HS-27A (cell line): ENCODE measurements at places on chromosomes 16 and 17.

DNA sequence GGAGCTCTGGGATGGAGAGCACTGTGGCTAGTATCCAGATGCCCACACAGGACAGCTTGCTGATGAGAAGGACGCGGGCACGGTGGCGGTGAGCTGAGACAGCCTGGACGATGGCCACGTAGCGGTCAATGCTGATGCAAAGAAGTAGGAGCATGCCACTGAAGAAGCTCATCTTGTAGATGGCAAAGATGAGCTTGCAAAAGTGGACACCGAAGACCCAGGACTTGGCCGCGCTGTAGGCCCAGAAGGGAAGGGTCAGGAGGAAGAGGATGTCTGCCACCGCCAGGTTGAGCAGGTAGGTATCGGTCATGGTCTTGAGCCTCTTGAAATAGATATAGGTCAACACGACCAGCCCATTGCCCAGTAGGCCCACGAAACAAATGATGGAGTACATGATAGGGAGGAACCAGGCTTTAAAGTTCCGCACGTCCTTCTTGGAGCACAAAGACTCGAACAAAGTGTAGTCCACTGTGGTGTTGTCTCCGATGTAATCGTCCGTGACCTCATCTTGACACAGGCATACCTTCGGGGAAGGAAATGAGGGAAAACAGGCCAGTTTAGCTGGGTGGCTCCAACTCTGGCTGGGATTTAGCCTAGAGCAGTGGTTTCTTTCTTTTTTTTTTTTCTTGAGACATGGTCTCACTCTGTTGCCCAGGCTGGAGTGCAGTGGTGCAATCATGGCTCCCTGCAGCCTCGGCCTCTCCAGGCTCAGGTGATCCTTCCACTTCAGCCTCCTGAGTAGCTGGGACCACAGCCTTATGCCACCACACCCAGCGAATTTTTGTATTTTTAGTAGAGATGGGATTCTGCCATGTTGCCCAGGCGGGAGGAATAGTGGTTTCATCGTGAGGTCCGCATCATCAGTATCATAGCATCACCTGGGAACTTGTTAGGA is 9.7 kb downstream of the CCR7 start:
- DNase-seq, result no peak

DNA sequence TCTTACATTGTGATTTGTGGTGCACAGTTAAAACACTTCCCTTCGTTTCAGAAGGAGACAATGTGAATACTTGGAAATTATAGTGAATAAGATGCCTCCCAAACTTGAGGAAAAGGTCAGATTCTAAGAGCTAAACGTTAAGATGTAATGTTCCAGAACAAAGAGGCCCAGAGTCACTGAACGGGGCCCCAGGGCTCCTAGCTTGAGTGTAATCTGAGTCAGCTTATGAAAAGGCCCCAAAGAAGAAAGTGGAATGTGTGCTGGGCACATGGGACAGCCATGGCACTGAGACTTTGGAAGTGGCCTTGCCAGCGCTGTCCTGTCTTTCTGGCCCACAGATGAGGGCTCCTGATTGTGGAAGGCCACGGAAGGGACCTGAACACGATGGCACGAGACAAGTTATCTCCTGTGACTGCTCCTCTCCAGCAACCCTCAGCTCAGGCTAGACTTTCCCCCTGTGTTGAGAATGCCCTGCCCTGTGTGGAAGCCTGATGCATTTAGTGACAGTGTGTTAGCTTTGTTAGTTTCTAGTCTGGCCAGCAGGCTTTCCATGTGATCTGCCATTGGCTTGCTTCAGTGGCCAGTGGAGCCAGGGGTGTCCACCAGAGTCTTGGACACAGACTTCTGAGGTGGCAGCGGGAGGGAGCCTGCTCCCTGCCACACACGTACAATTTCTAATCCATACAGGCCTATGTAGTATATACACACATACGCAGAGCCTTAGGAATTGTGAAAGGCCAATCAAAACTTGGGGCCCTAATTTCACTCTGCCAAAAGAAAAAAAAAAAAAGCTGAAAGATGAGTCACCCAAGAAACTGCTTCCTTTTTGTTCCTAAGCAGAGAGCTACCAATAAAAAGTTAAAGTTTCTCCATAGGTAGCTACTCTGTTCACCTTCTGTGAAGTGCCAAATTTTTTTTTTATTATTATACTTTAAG is 13.1 kb downstream of the SPATA33 start:
- no peak for DNase-seq

DNA sequence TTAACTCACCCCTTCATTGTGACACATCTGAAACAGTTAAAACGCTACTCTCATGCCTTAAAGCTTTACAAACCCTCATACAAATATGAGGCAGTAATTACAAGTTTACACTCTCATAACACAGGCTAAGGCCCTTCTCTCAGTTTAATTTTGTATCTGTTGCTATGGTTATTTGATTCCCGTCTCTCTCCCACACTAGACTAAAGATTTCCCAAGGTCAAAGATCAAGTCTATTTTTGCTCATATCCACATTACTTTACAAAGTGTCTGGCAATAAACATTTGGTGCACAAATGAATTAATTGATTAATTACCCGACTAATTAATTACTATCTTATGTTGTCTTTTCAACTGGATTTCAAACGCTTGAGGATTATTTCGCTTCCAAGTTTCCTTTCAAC is 86.4 kb upstream of the MYOCD start:
- no peak for DNase-seq

DNA sequence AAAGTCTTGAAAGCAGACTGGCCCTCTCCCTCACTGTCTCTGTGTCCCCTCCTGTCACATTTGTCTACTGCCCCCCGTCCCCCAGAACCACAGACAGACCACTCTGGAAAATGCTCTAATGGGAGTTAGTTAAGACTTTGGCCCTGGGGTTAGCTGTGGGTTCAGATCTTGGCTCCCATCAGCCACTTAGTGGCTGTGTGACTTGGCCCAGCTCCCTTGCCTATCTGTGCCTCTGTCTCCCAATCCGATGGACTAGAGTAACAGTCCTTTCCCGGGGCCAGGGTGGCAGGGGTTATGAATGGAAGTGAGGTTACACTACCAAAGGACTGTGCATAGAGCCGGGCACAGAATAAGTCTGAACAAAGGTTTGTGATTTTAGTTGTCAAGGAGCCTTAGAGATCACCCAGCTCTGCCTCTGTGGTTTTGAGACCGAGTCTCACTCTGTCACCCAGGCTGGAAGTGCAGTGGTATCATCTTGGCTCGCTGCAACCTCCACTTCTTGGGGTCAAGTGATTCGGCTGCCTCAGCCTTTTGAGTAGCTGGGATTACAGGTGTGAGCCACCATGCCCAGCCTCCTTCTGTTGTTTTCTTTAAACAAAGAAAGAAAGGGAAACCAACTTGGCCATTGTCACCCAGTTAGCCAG is 23.7 kb downstream of the PPL start:
- DNase-seq, result no peak

GRCh38 chr17:66627985-66628384 is 206.9 kb upstream of the CACNG5 start:
- DNase-seq, result no peak

- no peak for DNase-seq
Observed at GRCh38 chr17:58343131-58343530, 8.9 kb downstream of the SUPT4H1 start.

- no peak for DNase-seq
Observed at GRCh38 chr16:77596261-77596660, 126.1 kb upstream of the NUDT7 start.

GRCh38 chr16:50448522-50448921 is 79.7 kb upstream of the BRD7 start:
- no peak for DNase-seq

DNA sequence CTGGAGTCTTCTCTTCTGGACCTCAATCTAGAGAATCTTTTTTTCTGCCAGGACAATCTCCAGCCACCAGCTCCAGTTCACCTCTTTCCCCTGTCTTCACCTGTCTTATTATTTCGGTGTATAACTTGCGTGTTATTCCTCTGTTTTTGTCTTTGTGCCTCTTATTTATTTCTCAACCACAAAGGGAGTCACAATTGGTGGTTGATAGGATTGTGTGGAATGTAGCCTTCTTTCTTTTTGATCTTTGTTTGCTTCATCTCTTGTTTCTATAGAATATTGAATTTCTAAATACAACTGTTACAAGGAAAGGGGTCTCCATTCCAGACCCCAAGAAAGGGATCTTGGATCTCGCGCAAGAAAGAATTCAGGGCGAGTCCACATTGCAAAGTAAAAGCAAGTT is 35.9 kb upstream of the HAS3 start:
- DNase-seq, result no peak

DNA sequence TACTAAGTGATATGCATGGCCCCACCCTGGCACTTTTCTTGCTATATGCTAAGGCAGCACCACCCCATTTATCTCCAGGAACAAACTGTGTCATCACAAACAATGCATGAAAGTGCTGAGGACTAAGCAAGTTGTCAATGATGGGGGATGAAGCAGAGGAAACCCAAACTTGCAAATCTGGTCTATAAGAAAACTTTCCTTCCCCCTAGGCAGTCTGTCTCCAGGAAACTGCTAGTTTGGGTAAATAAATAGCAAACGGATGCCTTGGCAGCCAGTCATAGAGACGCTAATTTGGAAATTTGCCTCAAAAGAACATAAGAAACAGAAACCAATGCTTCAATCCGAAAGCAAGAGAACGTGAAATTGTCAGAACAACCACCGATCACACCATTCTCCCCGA is 5.6 kb upstream of the HSBP1 start:
- DNase-seq, result no peak

GRCh38 chr16:84514874-84515835 is 10.7 kb upstream of the MEAK7 start:
- DNase-seq, result no peak

DNA sequence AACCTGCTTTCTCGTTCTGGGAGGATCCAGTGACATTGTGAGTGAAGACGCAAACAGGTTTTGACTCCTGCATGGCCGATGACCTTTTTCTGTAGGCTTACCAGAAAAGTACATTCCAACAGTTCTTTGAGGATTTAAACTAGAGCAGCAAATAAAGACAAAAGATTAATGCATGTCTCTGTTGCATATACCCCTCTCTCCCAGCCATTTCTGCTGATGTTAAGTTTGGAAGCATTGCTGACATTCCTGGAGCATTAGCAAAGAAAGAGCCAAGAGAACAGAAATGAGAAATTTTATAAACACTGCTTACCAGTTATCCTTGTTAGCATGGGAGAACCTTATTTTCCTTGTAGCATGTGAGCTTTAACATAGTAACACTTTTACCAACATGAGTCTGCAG is 49.3 kb downstream of the SIAH1 start:
- DNase-seq, result no peak

- DNase-seq, result no peak
Observed at GRCh38 chr17:45170280-45170930, 8.7 kb downstream of the HEXIM2 start.

- no peak for DNase-seq
Observed at GRCh38 chr16:24568392-24568791, 29.0 kb downstream of the RBBP6 start.

- DNase-seq, result peak; percentile 50
Observed at GRCh38 chr17:47837401-47838039, 3.6 kb downstream of the SCRN2 start.

GRCh38 chr16:20510323-20510722 is 59.0 kb downstream of the ACSM2A start:
- DNase-seq, result no peak

DNA sequence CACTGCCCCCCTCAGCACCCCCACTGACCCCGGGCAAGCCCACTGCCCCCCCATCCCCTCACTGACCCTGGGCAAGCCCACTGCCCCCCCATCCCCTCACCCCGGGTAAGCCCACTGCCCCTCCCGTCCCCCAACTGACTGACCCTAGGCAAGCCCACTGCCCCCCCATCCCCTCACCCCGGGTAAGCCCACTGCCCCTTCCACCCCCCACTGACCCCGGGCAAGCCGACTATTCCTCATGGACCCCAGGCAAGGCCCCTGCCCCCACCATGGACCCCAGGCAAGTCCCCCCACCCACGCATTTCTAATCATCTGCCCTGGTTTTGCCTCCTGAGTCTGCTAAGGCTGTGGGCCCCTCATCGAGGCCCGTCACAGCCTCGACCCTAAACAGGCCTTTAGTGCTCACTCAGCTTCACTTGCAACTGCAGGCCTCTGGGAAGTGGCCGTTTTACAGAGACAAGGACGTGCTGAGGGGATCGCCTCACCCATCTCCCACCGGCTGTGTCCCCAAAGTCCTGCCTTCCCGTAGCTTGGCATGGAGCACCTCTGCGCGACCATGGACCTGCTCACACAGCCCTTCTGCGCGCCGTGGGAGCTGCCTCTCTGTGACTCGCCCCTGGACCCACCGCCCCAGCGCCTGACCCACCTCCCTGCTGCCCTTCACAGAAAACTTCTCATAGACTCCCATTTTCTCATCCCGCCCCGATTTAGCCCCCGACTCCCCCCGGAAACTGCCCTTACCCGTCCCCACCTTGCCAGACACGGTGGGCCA is 3.6 kb downstream of the VPS9D1 start:
- no peak for DNase-seq

DNA sequence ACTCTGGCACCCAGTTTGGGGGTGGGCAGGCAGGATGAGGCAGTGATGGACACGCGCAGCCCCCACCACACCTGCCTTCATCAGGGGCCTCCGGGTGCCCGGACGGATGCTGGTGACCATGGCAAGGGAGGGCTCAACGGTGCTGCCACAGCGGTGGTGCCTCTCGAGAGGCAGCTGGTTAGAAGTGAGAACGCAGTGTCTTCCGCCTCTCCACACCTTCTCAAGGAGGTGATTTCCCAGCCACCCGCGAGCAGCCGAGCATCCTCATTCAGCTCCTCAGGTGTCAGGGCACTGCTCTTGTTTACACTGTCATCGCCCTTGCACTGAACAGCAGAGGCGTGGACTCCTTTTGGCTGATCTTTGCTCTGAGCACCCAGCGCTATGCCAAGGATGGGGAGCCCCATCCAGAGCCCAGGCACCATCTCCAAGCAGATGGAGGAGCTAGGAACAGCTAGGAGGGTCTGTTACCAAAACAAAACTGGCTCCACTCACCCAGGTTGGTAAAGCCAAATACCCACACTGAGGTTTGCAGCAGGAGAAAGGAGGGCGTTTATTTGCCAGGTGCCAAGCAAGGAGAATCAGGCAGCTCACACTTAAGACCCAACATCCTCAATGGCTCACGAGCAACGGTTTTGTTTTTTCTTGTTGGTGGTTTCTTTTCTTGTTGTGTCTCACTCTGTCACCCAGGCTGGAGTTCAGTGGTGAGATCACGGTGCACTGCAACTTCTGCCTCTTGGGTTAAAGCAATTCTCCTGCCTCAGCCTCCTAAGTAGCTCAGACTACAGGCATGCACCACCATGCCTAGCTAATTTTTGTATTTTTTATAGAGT is 174.3 kb upstream of the TNRC6C start:
- DNase-seq, result no peak

GRCh38 chr17:39868554-39868942 is 546 bp downstream of the ZPBP2 start:
- DNase-seq, result no peak

- no peak for DNase-seq
Observed at GRCh38 chr17:19359856-19360255, 2.7 kb downstream of the B9D1 start.

GRCh38 chr17:41957031-41957868 is 9.3 kb upstream of the CNP start:
- DNase-seq, result no peak

DNA sequence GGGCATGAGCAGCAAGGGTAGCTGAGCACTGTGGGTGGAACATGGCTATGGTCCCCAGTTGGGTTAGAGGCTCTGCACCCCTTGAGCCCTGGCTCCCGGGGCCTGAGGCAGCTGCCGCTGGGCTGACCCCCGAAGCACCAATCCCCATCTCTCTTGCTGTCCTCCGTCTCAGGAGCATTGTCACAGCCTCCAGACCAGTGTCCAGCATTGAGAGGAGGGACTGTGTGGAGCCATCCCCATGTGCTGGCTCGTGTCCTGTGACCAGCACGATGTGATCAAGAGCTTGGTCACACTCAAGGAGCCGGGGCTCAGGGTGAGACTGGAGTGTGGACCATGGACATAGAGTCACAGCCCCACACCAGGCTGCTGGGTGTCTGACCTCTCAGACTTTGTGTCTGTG is 2.9 kb downstream of the SMTNL2 start:
- no peak for DNase-seq
